ENCODE measurements at places on chromosomes 4 and X.

DNA sequence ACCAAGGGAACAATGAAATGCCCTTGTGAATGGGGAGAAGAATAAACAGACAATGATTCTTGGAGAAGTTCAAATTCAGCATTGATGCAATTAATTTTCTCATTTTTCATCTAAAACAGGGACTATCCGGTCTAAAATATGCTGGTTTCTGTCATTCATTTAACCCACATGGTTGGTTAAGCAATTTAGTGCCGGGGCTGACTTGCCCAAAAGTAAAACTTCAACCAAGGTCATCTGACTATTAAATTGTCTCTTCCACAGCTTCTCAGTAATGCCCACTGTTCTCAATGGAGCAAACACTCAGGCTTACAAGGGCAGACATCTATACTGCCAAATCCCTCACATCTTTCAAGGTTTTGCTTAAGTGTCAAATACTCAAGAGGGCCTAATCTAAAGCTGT lies 51.3 kb downstream of the ANXA10 start:
- DNase-seq = no peak

GRCh38 chr4:159606835-159607234 lies 504.0 kb downstream of the RAPGEF2 start:
- DNase-seq = no peak

GRCh38 chrX:151759041-151759708 lies 24.6 kb downstream of the CNGA2 start:
- no peak for DNase-seq

GRCh38 chr4:8350352-8350751 lies 80.8 kb downstream of the HTRA3 start:
- no peak for DNase-seq

- no peak for DNase-seq
These were observed 66.6 kb downstream of the ENOX2 start for GRCh38 chrX:130836447-130836846.

DNA sequence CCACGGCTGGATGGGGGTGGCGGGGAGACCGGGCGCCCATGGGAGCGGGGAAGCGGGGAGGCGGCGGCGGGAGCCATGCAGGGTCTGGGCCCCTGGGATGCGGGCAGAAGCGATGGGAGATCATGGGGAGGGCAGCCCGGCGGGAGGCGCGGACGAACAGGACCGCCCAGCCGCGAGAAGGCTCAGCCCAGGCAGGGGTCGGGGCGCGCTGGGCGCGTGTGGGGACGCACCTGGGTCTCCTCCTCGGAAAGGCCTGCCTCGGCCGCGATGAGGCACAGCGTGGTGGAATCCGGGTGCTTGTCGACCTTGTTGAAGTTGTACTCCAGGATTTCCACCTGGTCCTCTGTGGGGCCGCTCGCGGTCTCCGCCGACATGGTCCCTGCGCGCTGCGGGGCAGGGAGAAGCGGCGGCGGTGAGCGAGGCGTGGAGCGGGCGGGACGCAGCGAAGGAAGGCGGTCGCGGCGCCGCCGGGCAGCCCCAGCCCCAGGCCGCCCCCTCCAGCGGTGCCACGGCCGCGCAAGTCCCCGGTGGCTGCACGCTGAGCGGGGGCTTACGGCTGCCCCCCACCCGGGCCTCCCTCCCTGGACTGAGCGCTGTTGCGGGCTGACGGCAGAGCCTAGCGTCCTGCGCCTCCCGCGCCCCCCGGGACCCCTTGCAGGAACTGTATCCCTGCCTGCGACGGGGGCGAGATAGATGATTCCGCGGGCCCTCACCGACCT lies 25.3 kb downstream of the HOPX start:
- no peak for DNase-seq

GRCh38 chrX:70921709-70922352 lies 9.1 kb downstream of the SLC7A3 start:
- DNase-seq = no peak

- no peak for DNase-seq
These were observed 128.5 kb downstream of the PRSS12 start for GRCh38 chr4:118224243-118224829.

- no peak for DNase-seq
These were observed 25.4 kb downstream of the NFKB1 start for GRCh38 chr4:102526532-102526931.

- no peak for DNase-seq
These were observed 154.9 kb downstream of the PARM1 start for GRCh38 chr4:75087865-75088264.

DNA sequence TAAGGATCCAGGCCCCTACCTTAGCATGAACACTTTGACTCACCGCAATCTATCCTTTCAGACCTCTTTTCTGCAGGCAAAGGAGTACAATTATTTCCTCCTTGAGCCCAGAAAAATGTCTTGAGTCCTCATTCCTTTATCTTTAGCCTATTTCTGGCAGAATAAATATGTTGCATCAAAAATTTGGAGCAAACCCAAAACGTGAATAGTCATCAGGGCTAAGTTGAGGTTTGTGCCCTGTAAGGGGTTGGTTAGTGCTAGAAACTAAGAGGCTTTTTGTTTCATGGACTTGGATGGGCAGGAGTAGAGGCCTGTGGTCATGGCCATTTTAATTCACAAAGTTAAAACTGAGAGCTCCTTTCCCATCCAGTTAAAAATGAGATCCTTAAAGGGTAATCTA lies 460.3 kb downstream of the GBA3 start:
- no peak for DNase-seq

- no peak for DNase-seq
These were observed 21.7 kb downstream of the GNPDA2 start for GRCh38 chr4:44704673-44705072.

DNA sequence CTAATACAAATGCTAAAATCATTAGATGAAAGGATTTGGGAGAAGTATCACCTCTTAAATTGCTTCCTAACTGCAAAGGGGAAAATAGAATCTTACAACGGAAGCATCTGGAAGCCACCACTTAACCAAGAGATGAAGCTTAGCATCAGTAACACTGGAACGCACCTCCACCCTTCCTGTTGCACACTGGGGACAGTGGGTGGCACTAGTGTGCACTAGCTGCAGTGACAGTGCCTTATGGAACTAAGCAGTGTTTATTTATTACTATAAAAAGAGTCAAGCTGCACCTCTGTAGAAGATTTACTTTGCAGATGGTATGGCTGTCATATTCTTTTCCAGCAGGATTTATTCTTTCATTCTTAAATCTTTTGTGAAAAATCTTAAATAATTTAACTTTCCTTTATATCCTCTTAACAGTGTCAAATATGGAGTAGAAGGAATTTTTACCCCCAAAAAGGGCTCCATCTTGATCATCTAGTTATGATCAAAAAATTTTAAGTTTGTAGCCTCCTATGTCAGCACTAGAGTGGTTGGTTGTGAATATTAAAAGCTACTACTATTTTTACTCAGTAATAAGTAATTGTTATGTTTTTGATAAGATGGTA lies 76.7 kb downstream of the SCD5 start:
- no peak for DNase-seq

GRCh38 chr4:11585506-11585905 lies 156.8 kb upstream of the HS3ST1 start:
- no peak for DNase-seq

- no peak for DNase-seq
These were observed 107.0 kb upstream of the CTSO start for GRCh38 chr4:156060661-156061060.

DNA sequence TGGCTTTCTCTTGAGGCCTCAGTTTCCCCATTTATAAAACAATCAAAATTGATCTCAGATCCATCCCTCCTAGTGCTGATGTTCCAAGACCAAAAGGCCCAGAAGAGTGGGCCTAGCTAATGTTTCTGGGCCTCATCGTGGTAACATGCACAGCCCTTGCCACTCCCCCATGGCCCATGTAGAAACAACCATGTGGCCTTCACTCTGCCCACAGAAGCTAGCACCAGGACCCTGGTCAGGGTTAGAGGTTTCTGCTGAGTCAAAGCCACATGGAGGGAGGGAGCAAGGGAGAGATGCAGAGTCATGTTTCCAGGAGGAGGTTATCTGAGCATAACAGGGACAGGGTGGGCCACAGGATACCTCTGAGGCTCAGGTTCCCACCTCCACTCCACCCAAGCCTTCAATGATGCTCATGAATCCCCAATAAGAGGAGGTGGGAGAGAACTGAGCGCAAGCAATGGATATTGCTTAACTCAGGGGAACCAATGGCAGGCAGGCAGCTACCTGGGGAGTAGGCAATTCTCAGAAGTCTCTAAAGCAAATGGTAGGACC lies 16.9 kb downstream of the OTUD5 start:
- no peak for DNase-seq

GRCh38 chr4:26824667-26825066 lies 36.0 kb upstream of the STIM2 start:
- DNase-seq = no peak

GRCh38 chr4:76494243-76494642 lies 59.2 kb downstream of the SHROOM3 start:
- no peak for DNase-seq

GRCh38 chr4:34258176-34258575 lies 1986.1 kb downstream of the ARAP2 start:
- DNase-seq = no peak

GRCh38 chrX:154408659-154409221 lies 314 bp downstream of the DNASE1L1 start:
- no peak for DNase-seq

DNA sequence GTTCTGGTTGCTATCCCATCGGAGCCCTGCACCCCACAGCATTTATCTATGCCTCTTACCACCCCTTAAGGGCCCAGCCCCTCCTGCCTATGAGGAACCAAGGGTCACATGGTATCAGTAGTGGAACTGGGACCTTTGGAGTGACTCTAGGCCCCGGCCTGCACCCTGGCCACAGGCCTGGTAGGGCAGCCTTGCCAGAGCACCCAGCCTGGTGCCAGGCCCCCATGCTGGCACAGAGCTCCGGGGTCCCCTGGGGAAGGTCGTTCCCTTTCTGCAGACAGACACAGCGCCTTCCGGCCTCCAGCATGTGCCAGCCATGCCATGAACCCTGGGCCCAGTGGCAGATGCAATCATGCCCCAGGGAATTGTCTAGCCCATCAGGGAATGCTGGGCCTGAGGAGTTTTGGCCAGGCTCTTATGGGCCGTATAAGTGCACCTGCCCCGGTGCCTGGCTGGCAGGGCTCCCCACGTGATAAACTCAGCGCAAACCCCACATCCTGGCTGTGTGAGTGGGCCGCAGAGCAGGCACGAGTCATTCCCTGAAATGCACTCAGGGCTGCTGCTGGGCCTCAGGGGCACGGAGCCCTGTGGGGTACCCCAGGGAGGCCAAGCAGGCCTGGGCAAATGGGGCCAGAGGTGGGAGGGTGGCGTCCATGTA lies 19.8 kb upstream of the ADD1 start:
- no peak for DNase-seq

DNA sequence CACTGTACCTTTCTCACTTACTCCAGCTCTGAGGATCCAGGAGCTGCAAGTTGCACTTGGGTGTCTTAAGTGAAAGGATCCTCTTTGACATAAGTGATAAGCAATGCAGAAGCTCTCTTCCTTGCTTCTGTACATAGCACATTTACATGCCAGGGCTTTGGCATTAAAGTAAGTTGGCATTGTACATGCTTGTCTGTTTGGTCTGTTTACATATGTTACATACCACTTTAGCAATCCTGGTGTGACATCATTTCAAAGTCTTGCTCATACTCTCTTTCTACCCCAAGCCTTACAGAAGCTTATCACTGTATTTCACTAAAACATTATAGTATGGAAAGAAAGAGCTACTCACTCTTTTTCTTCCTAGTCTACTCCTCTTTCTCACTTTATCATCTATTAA lies 2548.3 kb downstream of the ARAP2 start:
- DNase-seq = no peak

GRCh38 chrX:45986971-45987370 lies 558.2 kb downstream of the ZNF674 start:
- no peak for DNase-seq

- DNase-seq = no peak
These were observed 132.0 kb downstream of the ATG4A start for GRCh38 chrX:108223585-108223984.

GRCh38 chr4:40196724-40197281 lies at the start of gene RHOH:
Gene RHOH, plus strand, starts transcription at chr4:40197031. Its CDS starts 46,356 bp downstream, at chr4:40243387.
- DNase-seq = peak; percentile 57

- no peak for DNase-seq
These were observed 179.4 kb upstream of the CASK start for GRCh38 chrX:42102586-42103282.

GRCh38 chr4:38615847-38616246 lies 48.2 kb upstream of the KLF3 start:
- DNase-seq = no peak

DNA sequence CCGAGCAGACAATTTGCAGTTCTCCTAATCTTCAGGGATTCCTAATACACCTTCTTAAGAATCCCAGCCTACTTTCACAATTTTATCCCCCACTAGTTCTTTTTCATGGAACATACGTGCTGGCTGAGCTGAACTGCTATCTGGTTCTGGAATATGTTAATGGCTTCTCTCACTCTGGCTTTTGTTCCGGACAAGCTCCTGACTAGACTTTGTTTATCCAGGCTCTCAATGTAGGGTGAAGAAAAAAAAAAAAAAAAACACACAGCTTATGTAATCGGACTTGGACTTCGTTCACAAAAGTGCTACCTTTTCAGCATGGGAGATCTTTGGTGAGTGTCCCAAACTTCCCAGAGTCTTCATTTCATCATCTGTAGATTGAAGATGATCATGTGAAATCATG lies 555.4 kb upstream of the CPEB2 start:
- no peak for DNase-seq

DNA sequence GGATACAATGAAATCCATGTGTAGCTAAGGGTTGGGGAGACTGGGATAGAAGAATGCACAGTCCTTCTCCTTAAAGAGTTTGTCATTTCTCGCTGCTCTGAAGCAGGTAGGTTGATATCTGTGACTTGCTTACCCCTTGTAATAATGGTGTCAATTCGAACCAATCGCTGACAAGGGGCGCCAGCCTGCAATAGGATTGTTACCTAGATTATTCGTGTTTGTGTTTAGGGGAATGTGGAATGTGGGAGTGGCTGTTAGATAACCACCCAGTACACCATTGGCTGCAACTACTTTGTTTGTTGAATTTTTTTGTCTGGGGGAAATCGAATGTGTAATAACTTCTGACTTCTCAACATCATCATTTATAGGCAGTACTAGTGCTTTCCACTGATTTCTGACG lies 141.6 kb downstream of the LARP7 start:
- no peak for DNase-seq

GRCh38 chr4:139295942-139296299 lies 5.4 kb upstream of the NAA15 start:
- no peak for DNase-seq
